Left colon (tissue), 2 donors: ENCODE measurements at places on chromosomes 13 and 19. TPM values are rescaled to one million over a fixed set of nuclear protein-coding genes. Genes with fewer than 3 reads are reported as not detected.

- no peak for DNase-seq
These were observed 10.3 kb downstream of the VSTM2B start for GRCh38 chr19:29535984-29536508.

Gene LGALS7
- total RNA-seq, result not detected

- DNase-seq, result no peak
These were observed 43.2 kb downstream of the ARHGEF7 start for GRCh38 chr13:111158136-111158805.

DNA sequence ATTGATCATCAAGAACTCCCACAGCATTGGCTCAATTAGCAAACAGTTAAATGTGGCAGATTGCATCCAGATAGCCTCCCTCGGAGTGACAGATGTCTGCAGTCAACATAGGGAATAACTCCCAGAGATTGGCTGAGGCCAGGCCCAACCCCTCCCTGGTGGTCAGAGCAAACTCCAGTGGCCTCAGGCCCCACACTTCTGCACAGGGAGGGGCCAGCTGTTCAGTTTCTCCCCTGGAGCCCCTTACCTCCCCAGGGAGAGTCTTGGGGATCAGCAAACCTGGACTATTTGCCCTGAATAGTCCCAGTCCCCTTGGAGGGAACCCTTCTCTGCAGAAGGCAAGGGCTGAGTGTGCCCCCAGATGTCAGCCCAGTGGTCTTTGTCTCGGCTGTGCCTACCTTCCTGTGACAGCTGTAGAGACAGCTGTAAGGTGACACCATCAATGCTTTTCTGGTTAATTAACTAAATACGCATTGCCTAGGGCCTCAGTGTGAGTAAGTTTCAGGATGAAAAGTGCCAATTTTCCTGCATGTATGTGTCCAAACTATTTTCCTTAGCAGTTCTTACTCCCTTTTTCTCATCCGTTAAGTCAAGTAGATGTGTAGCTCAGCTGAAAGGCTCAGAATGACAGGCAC lies 102.7 kb upstream of the UQCRFS1 start:
- no peak for DNase-seq
